ENCODE measurements at places on chromosomes 12 and 14.
A peak's percentile ranks its signal among the peaks of the same experiment; 100 is the strongest.

- DNase-seq = no peak
These were observed 80.5 kb upstream of the ZFP36L1 start for GRCh38 chr14:68873376-68873775.

DNA sequence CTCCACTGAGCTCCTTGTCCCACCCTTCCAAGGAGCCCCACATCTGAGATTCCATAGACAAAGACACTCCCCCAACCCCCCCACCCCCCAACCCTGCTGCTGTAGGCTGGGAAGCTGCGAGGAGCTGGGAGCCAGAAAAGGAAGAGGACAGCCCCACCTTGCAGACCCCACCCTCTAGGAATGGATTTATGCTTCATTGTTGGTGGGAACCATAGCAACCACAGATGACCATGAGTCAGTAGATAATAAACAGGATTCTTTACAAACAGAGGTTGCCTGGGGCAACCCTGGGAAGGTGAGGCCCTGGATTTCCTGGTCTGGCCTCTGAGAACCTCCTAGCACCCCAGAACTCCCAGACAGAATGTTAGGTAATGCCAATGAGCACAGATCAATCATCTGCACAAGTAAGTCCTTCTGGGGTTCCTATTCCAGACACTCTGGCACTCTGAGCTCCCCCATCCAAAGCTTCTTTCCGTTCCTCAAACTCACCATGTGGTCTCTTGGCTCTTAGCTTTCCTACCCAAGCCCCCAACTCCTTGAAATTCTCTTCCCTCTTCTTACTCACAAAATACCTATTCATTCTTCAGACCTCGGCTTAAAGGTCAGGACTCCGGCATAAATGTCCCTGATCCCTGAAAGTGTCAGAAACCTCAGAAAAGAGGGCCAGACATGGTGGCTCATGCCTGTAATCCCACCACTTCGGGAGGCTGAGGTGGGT is 15.2 kb upstream of the PLEKHG6 start:
- DNase-seq = no peak

GRCh38 chr12:110913119-110914056 is 7.0 kb downstream of the MYL2 start:
- no peak for DNase-seq

GRCh38 chr12:106138633-106139421 is at the start of gene NUAK1:
NUAK1 (minus strand) TSS chr12:106138954; CDS start chr12:106138653, 301 bp downstream.
- DNase-seq = peak; percentile 26

- no peak for DNase-seq
These were observed 61.7 kb upstream of the OVCH1 start for GRCh38 chr12:29559198-29559597.

GRCh38 chr14:38982837-38983236 is 120.2 kb downstream of the SEC23A start:
- DNase-seq = no peak

- no peak for DNase-seq
These were observed 963 bp downstream of the TCTN2 start for GRCh38 chr12:123671876-123672275.

- DNase-seq = no peak
These were observed 9.7 kb downstream of the HIF1A start for GRCh38 chr14:61705017-61705416.

- no peak for DNase-seq
These were observed 17.3 kb upstream of the CKAP4 start for GRCh38 chr12:106265116-106265515.

DNA sequence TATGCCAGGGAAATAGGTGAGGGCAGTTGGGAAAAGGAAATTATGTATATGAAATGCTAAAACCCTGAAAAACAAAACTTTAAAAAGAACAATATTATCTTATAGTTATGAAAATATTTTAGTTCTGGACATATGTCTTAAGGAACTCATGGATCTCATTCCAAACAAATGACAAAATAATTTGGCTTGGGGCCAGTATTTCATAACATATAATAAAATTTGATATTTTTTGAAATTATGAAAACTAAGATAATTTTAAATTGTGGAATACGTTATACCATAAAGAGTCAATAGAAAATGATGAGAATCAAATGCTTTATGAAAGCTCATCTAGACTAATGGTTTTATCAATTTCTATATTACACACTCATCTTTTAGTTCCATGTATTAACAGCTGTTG is 173.8 kb upstream of the DCN start:
- no peak for DNase-seq

DNA sequence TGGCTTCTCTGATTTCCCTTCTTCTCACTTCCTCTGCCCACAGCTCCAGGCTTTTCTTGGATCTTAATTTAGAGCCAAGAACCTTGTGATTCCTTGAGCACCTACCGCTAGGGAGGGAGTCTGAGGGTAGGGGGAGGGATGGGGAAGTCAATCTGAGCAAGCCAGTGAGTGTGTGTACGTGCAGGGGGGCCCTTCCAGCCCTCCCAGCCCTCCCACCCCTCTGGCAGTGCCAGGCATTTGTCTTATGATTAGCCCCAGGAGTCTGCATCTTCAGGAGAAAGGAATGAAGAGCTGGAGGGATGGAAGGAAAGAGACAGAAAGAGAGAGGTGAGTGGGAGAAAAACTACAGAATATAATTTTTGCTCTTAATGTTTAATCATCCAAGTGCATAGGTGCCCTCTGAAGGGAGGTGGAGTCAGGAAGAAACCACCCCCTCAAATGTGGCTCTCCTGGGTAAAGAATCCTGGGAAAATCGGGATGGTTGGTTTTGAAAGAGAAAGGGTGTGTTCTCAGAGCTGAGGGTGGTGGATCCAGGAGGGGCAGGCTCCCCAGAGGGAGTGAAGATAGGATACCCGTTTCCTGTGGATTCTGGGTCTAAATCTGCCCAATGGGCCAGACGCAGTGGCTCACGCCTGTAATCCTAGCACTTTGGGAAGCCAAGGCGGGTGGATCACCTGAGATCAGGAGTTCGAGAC is 2.1 kb downstream of the PIANP start:
- no peak for DNase-seq

DNA sequence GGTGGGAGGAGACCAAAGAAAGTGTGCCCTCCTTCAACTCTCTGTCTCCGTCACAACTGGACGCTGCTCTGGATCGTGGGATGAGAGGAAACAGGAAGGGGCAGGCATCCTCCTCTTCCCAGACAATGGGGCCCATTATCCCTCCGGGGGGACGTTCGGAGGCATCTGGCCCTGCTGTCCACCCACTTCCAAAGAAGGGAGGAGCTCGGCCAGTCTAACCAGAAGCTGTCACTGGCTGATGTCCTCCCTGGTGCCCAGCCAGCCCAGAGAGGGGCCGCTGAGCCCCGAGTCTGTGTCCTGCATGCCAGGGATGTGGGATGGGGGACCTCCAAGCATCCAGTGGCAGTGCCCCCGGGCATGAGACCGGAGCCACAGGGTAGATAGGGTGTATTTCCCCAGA is 39.8 kb upstream of the MEG3 start:
- no peak for DNase-seq

DNA sequence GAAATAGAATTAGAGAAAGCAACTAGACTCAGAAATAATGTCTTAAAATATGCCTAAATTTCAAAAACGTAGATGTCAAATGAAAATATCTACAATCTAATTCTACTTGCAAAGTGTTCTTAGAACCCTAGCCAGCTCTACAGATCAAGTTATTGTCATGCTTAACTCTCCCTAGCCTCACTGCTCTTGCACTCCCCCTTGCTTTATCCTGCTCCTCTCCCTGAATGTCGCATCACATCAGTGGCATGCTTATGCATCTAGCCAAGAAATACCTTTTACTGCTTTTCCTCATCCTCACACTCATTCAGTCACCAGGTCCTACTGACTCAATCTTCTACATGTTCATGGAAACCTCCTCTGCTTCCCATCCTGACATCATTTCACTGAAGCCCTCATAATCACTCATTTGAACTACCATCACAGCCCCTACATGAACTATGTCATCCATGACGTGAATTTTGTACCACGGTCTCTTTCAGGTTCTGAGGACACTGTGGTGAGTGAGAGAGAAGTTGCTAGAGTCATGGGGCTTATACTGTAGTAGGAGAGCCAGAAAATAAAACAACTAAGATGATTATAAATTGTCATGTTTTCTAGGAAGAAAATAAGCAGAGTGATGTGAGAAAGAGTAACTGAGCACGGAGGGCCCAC is 22.6 kb upstream of the CRACR2A start:
- DNase-seq = no peak

DNA sequence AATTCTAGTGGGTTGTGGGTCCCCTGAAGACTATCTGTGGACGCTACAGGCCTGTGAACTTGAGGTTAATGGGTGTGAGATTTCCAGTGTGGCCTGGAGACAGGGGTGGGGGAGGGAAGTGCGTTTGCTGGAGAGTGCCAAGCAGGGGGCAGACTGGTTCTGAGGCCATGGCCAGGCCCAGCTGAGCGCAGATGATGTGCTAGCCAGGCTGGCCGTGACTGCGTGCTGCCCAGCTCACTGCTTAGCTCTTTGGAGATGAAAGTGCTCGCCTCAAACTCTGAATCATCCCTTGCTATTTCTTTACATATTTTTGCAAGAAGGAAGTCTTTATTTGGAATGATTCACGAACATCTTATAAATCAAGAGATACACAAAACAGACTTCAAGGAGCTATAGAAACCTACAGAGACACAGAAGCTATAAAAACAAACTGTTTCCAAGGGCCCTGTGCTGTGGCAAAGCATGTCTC is 75.2 kb upstream of the PLEKHG3 start:
- no peak for DNase-seq

DNA sequence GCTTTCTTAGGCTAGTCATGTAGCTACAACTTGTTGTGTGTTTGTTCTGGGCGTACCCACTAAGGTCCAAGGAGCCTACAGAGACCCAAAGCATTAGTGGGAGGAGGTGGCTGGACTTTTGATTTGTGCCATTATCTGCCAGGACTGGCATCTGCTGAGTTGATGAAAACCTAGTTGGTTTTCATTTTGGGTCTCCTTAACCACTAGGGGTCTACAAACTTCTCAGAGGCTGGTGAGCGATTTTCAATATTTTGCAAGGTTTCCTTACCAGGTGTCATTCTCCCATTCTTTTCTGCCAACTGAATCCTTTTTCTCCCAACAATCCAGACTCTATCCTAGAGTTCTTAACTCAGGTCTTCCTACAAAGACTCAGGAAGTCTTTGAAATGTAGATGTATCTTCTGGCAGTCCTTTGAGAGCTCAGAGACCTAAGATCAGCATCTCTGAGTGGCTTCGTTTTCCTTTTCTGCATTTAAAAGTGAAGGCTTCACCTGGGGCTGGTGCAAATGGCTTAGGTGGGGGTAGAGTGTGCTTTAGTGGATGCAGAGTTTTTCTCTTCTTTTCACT is 150.0 kb upstream of the RMST start:
- no peak for DNase-seq
